HuH-7.5 (cell line): ENCODE measurements at places on chromosomes 3 and 15.

- DNase-seq: no peak
Measured at GRCh38 chr3:58731673-58732072, 65.1 kb upstream of the FAM3D start.

DNA sequence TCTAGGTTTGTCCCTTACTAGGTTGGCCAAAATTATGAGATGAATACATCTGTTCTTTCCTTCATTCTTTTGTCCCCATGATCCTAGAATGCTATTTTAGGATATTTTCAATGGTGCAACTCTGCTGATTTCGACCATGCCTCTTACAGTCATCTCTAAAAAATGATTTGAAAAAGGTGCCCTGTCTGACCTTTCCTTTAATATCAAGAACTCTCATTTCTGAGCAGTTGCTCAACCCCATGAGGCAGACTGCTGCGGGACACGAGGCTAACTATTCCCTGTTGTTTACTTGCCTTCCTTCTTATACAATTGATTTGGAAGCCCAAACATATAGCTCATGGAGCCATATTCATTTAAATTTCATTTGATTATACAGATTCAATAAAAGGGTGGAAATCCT is 14.6 kb downstream of the PLSCR2 start:
- no peak for DNase-seq

GRCh38 chr3:99960123-99960878 is 142.6 kb downstream of the CMSS1 start:
- DNase-seq: no peak

DNA sequence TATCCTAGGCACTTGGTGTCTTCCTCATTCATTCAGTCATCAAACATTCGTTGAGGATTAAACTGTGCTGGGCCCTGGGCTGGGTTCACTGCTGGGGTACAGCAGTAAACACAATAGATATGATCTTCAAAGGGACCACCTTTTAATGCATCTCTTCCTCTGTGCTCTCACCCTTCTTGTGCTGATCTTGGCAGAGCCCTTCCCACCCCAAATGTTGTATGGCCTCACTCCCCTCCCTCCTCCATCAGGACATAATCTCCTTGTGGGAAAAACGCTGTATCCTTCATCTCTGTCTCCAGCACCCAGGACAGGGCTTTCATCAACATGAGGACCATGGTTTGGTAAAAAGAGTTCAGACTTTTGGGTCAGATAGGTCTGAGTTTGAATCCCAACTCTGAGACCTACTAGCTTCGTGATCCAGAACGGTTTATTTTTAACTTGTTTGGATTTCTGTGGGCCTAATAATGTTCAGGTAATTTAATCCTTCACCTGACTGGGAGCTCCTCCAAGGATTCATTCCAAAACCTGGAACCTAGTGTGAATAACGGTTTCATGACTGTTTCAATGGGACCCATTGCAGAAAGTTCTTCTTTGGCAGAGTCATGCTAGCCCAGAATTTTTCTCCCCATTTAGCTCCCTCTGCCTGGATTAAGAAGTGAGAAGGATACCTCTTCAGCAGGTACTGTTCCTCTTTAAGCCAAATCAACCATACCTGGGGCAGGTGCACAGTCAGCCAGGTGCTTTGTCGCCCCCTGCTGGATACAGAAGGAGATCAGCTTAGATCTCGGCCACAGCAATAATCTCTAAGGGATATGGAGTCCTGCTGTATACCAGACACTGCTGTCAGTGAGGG is 5.2 kb upstream of the WNT7A start:
- peak; percentile 88 for DNase-seq

GRCh38 chr3:128256131-128256530 is 102.8 kb downstream of the EEFSEC start:
- DNase-seq: no peak

- DNase-seq: no peak
Measured at GRCh38 chr3:40211579-40211978, 97.9 kb upstream of the EIF1B start.
